ENCODE measurements at places on chromosomes 7 and 10.

DNA sequence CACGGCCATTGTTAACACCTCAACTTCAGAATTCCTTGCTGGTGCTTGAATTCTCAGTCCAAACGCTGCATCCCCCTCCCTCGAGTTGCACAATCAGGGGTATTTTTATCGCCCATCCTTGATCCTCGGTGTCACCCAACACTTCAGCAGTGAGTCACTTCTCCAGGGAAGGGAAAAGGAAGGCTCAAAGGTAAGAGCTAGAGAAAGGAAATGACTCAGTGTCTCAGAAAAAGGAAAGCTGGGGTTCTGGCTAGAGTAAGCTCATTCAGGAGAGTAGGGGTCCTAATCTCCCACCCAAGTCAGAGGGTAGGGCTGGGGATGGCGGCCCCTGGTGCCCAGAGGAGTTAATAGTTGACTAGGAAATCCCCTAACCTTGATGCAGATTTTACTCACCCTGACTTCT lies 39.8 kb upstream of the TRIM8 start:
- DNase-seq, result no peak

DNA sequence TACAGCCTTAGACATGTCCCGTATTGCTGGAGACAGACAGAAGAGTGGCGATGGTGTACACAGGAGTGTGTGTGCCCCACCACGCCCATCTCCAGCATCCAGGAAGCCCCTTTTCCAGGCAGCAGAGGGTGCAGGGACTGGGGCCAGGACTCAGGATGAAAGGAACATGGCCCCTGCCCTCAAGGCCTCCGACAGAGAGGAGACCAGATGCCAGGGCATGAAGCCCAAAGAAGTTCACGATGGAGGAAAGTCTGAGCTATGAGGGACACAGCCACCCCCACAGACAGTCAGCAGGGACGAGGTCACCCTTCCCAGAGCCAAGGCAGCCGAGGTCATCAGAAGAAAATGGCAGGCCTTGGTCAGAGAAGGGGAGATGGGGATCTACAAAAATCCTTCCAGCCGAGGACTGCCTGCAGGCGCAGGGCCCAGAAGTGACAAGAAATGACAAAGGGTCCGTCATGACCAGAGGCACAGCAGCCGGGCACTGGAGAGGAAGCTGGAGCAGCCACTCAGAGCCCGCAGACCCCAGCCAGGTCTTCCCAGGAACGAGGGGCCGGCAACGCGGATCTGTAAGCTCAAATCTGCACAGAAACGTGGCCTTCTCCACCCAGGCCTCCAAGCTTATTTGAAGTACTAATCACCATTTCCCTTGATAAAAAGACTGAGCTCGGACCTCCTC lies 78.7 kb upstream of the PPP2R2D start:
- no peak for DNase-seq

DNA sequence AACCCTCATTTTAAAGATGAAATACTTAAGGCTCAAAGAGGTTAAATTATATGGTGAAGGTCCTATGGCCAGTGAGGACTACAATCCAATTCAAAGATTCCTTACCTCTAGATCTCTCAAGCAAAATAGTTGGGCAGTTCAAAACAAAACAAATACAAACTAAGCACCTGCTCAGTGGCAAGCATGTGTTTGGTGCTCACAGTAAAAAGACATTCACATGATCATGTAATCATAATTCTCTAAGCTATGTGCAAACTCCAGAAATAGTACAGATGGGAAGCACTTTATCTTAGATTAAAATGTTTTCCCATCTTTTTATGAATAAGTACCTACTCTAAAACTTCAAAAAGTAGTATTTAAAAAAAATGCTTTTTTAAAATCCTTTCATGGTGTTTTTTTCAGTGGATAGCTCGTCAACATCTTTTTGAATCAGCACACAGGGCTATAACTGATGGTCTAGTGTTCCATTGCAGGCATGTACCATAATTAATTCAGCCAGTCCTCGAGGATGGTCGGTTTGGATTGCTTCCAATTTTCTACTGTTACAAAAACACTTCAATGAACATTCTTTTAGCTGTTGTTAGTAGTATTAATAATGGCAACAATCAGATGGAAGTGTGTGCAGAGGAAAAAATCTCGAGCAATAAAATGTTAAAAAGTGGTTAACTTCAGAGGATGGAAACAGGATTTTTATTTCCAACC lies 58.4 kb downstream of the CHCHD3 start:
- no peak for DNase-seq

GRCh38 chr10:60729106-60729505 lies 49.2 kb upstream of the CDK1 start:
- DNase-seq, result no peak

GRCh38 chr7:104272767-104273384 lies 55.5 kb upstream of the LHFPL3 start:
- DNase-seq, result no peak

DNA sequence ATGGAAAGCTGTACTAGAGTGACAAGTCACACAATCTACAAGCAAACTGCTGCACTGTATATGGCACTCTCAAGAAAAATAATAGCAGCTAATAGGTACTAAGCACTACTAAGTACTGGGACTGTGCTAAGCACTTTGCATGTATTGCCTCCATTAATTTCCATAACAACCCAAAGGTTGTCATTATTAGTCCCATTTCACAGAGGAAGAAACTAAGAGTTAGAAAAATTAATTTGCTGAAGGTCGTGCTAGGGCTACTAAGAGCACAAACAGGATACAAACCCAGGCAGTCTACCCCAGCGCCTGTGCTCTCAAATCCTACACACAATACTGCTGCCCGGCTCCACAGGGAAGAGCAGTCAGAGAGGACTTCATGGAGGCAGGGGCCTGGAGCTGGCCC lies 51.7 kb downstream of the DLG5 start:
- DNase-seq, result no peak

GRCh38 chr7:65974191-65974801 lies 7.7 kb downstream of the GUSB start:
- DNase-seq, result no peak

DNA sequence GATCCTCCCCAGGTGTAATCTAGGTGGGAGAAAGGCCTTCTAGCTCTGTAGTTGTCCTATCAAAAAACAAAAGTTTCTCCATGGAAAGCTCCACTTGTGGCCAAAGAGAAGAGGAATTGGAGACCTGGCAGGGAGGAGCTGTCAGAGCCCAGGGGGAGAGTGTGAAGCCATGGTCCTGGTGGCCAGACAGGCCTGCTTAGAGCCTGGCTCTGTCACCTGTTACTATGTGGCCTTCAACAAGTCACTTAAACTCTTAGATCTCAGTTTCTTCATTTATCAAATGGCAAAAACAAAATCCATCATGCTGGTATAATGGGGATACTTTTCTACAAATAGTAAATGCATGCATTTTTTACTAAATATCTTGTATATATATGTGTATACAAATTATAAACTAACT lies 59.0 kb upstream of the NFE2L3 start:
- DNase-seq, result no peak

- DNase-seq, result no peak
These were observed 5.8 kb upstream of the SEC61G start for GRCh38 chr7:54764861-54765260.

GRCh38 chr7:8628656-8629055 lies 195.2 kb downstream of the NXPH1 start:
- no peak for DNase-seq

GRCh38 chr10:10551596-10552301 lies 465.9 kb upstream of the CELF2 start:
- no peak for DNase-seq

DNA sequence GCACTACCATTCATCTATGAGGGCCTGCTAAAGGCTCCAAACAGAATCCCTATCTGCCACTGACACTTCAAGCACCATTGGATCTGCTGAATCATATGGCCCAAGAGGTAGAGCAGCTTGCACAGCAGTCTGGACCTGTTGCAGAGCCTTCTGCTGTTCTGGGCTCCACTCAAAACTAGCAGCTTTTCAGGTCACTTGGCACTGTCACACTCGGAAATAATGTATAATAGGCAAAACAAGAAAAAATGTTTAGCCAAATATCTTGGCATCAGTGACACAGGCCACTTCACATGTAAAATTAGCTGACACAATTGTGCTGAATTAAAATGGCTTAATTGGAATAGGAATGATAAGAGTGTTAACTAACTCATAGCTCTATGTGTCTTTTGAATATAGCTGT lies 1182.9 kb upstream of the LRRTM3 start:
- no peak for DNase-seq

DNA sequence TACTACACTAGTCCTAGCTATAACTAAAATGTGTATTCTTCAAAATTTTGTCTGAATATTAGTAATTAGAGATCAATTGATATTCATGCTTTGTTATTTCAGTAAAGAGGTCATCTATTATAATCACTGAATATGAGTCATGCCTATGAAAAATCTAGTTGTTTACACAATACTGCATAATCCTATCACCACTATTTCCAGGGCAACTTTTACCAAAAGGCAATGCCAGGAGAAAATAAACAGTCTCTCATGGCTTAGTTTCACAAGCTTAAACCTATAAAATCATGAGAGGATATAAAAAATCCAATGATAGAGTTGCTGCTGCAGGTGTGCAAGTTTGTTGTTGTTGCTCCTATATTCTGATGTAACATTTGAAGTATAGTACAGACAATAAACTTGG lies 149.9 kb upstream of the COL1A2 start:
- no peak for DNase-seq

- no peak for DNase-seq
These were observed 76.6 kb downstream of the CNNM2 start for GRCh38 chr10:102994531-102995295.
